RKO (cell line): ENCODE measurements at places on chromosomes 6 and 20.

DNA sequence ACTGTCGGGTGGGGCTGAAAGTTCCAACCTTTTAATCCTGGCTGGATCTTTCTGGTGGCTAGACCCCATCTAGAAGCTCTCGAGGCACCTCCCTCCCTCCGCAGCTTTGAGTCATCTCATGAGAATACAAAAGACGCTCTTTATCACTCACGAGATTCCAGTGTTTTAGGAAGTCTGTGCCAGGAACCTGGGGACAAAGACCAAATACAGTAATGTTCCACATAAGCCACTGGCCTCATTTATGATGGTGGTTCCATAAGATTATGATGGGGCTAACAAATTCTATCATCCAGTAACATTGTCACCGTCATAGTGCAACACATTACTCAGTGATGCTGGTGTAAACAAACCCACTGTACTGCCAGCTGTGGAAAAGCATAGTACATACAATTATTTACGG is 48.7 kb downstream of the NCOA7 start:
- no peak for DNase-seq

GRCh38 chr20:10910535-10911178 is 236.9 kb upstream of the JAG1 start:
- no peak for DNase-seq

GRCh38 chr6:13318821-13319220 is 9.5 kb downstream of the TBC1D7 start:
- no peak for DNase-seq

DNA sequence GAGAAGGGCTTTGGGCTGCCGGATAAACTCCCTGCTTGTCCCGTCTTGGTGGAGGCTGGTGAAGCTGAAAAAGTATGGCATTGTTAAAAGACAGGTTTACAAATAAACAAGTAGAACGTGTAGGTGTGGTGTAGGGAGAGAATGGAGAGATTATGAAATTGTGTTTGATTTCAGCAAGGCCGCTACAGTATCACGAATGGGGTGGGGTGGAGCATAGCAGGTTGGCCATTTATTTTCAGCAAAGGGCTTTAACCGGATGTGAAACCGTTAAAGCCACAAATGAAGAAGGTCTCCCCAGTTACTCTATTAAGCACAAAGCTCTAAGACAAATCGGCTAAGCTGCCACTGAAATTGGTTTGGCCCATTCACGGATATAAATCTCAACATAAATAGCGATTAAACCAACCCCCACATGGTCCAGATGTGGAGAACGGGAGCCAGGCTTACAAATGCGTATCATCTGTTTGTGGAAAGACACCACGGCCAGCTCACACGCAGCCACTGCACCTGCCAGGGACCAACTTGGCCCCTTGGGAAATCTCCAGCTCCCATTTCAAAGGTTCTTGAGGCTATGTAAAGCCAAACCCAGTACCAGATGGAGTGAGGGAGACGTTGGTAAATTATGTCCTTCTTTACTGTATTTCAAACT is 94.0 kb downstream of the ZMYND8 start:
- DNase-seq: no peak

DNA sequence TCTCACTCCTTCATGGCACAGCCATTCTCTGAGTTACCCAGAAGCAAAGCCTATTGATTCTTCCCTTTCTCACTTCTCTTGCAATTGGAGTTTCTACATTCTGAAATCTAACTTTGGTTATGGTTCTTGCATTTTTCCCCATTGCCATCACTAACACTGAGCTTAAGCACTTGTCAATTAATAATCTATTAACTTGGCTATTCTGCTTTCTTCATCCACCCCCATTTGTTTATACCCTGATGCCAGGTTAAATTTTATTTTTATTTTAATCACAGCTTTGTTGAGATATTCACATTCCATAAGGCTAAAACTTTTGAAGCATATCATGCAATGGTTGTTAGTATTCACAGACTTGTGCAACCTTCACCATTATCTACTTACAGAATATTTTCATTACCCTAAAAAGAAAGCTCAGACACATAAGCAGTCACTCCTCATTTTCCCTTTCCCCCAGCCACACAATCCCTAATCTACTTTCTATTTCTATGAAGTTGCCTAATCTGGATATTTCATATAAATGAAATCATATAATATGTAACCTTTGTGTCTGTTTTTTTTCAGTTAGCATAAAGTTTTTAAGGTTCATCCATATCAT is 222.3 kb downstream of the UBE3D start:
- DNase-seq: no peak

- DNase-seq: no peak
Observed at GRCh38 chr20:17825252-17825959, 125.6 kb downstream of the BANF2 start.

- DNase-seq: no peak
Observed at GRCh38 chr6:100846276-100846675, 34.9 kb downstream of the ASCC3 start.
